ENCODE measurements at places on chromosomes 6 and 20.

- DNase-seq: no peak
These were observed 350.0 kb upstream of the PRND start for GRCh38 chr20:4371623-4372251.

DNA sequence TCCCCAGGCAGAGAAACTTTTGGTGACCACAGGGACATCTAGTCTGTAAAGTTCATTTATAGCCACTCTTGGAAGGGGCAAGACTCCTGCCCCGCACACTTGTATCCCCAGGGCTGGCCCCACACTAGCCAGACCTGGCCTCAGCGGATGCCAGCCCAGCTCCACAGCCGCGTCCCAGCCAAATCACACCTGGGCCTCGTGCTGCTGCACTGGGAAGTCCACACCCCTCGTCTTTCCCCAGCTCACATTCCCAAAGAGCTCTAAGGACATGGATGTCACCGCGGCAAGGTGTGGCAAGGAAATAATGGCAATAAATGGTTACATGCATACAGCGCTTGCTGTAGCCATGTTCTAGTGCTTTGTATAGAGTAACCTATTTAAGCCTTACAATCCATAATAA, 8.6 kb downstream of the IP6K3 start:
- DNase-seq: no peak

DNA sequence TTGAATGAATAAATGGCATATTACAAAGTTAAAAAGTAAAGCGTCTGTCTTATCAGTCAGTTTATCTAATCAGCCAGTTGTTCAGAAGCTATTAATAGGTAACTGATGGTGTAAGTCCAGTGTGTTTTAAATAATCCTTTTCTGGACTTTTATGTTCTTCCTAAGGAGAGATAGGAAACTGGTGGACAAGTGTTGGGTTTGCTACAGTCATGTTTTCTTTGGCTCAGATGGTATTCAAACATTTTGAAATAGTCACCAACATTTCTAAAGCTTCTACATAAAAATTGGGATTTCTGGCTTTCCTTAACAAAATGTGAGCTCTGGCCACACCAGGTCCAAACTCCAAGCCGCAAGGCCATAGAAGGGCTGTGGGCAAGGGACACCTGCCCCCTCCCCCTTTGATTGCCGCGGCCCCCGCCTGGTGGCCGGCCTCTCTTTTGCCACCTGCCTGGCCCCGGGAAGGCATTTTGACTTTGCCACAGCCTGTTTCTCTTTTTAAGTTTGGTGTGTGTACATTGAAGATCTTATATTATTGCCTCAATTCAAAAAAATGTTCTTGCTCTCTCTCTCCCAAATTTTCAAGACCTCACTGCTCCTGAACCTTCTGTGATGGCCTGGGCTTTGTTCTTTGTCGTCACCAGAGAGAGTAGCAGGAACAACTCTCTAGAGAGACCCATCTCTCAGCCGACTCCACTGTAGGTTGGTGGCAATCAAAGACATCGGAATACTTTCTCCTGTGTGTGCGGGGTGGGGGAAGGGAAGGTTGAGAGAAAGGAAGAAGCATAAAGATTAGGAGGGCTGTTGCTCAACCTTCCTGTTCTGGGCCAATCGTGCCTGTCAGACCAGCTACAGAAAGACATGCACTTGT, 84.0 kb upstream of the ZNF217 start:
- no peak for DNase-seq

GRCh38 chr6:72363844-72364740, 257.8 kb upstream of the KCNQ5 start:
- DNase-seq: peak; percentile 61

- DNase-seq: no peak
These were observed 3.7 kb downstream of the TFB1M start for GRCh38 chr6:155310596-155310995.

- peak; percentile 92 for DNase-seq
These were observed 48.4 kb upstream of the NCOA3 start for GRCh38 chr20:47453167-47453782.

- peak; percentile 45 for DNase-seq
These were observed 1.7 kb downstream of the DIDO1 start for GRCh38 chr20:62924442-62925075.

- DNase-seq: no peak
These were observed 85.1 kb downstream of the MDN1 start for GRCh38 chr6:89734526-89734925.

DNA sequence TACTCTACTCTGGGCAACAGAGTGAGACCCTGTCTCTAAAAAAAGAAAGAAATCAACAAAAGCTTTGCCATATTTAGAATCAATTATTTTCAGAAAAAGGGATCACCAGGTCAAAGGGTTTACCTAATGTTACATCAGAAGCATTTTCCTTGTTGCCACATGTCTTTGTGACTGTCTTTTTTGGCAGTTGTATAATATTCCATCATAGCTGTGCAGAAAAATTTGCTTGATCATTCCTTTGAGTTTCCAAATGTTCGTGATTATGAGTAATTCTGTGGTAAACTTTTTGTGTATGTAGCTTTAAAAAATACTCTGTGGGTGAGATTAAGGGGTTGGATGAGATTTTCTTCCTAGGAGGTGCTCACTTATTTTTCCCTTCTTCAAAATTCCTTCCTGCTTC, 26.4 kb downstream of the PNPLA1 start:
- DNase-seq: no peak

- DNase-seq: no peak
These were observed 36.9 kb downstream of the ARID1B start for GRCh38 chr6:156814036-156814581.

DNA sequence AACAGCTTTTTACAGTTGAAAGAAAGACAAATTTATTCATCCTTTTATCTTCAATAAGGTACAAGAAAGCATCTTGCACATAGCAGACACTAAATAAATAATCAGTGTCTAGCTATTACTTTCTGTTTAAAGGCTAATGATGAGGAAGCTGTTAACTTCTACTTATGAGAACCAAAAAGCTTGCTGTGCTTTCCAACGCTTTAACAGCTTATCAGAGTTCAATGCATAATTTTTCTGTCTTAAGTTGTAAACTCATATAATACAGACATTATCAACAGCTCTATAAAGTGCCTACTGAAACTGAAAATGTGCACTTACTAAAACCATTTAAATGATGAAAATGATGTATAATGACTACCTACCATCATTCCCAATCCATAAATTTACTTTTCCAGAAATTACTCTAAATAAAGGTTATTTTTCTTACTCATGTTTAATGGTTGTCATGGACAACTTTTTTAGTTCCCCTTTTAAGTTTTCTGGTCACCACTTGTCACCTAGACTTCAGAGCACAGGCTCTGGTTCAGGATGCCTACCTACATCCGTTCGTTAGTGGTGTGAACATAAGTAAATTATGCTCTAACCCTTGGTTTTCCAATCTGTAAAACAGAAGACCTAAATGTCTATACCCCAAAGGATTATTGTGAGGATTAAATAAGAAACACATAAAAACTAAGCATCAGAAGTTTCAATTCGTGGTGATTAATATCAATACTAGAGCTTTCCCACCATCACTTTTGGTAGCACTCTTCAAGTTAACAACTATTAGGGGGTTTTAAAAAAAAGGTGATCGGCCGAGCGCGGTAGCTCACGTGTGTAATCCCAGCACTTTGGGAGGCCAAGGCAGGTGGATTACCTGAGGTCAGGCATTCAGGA, 8.0 kb downstream of the PNISR start:
- no peak for DNase-seq

DNA sequence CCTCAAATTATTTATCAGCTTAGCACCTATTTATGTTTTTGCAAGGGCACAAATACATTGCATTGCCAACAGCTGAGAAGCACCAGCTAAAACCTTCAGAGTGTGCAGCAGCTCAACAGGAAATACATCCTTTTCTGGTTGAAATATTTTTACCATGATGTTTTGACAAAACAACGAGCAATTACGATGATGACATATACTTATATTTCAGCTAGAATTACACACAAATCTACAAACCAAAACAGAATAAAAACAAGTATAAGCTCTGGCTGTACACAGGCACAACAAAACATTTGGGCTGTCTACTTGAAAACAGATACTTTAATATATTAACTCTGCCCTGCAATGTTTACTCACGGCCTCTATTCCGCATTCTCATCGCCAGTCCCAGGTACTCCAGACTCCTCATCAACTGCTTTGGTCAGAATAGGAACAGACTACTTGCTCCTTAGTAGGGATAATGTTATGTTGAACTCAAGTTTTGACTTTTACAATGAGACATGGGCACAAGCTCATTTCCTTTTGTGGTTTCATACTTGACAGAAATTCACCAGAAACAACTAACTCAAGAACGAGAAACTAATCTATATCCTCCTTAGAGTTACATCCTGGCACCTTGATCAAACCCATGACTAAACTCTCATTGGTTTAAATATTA, 377.6 kb downstream of the ESR1 start:
- DNase-seq: no peak

Measured in PC-9 (cell line).